ENCODE measurements at places on chromosomes 12 and 14. TPM values are rescaled to one million over a fixed set of nuclear protein-coding genes. Genes with fewer than 3 reads are reported as not detected.

RBMS2 gene
- total RNA-seq: 6.0 TPM

BEGAIN gene
- not detected for total RNA-seq

DNA sequence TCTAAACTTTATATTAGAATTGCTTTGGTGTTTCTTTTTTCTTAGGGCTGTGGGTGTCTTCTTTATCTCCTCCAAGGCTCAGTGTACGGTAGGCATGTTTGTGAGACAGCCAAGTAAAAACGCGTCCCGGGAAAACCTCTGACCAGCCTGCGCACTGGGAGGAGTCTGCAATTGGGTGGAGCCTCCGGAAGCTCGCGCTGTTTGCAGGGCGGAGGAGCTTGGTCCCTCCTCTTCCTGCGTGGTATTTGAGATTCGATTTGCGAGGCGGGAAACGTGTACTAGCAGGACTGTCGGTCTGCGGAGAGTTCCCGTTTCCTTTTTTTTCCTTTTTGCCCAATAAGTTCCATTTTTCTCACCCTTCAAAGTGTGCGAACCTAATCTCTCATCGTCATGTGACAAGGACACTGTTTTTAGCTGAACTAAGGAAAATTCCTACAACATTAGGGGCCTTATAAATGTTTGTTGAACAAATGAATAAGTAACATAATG is 182.1 kb upstream of the OTX2 start:
- H3K36me3 ChIP-seq: no peaks in the 10 kb centered on the region
- no peak for DNase-seq
- no peaks in the 10 kb centered on the region for H3K4me1 ChIP-seq
- H3K4me3 ChIP-seq: no peak overlapping the region

DNA sequence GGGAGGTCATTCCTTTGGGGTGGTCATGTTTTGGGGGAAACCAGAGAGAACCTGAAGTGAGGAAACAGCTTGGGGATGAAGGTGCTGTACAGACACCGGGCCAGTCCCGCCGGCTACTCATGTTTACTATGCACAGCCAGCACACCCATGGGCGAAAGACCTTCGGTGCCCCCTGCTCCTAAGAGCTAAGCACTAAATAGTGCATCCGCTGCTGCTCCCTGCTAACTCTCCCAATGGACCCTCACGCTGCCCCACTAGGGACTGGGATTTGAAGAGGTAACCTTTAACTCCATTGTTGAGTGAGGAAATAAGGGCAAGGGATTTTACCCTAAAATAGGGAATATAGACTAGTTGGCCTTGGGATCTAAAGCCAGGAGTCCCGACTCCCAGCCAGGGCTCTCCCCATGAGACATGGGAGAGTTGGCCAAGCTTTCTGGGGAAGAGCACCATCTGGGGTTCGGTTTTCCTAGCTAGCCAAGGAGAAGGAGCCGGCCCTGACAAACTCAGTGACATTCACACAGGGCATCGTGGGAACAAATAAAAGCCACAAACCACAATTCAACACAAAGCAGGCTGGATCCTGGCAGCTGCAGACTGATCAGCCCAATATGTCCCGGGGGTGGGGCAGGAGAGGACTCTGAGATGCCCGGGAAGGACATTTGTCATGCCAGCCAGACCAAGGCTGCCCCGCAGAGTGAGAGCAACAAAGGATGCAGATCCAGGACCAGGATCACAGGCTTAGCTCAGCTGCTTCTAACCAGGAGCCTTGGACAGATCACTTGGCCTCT is 91.7 kb downstream of the SINHCAF start:
- no peaks in the 10 kb centered on the region for H3K4me1 ChIP-seq
- H3K27me3 ChIP-seq: peaks cover 9% of the 10 kb centered on the region
- H3K36me3 ChIP-seq: no peaks in the 10 kb centered on the region
- DNase-seq: no peak
- H3K4me3 ChIP-seq: no peak overlapping the region

GRCh38 chr12:114275086-114275485 is 130.9 kb downstream of the TBX5 start:
- H3K27ac ChIP-seq: no peak overlapping the region
- no peak overlapping the region for H3K4me3 ChIP-seq
- no peaks in the 10 kb centered on the region for H3K4me1 ChIP-seq
- DNase-seq: no peak
- H3K36me3 ChIP-seq: no peaks in the 10 kb centered on the region

GRCh38 chr12:3700861-3701260 is 52.0 kb downstream of the CRACR2A start:
- no peaks in the 10 kb centered on the region for H3K27me3 ChIP-seq
- DNase-seq: no peak
- no peak overlapping the region for H3K4me3 ChIP-seq
- peaks cover 8% of the 10 kb centered on the region for H3K4me1 ChIP-seq

GRCh38 chr12:96078231-96079135 is 43.1 kb upstream of the LTA4H start:
- H3K27ac ChIP-seq: no peak overlapping the region
- no peaks in the 10 kb centered on the region for H3K27me3 ChIP-seq
- DNase-seq: no peak
- peaks cover 2% of the 10 kb centered on the region for H3K4me1 ChIP-seq
- H3K4me3 ChIP-seq: no peak overlapping the region

DNA sequence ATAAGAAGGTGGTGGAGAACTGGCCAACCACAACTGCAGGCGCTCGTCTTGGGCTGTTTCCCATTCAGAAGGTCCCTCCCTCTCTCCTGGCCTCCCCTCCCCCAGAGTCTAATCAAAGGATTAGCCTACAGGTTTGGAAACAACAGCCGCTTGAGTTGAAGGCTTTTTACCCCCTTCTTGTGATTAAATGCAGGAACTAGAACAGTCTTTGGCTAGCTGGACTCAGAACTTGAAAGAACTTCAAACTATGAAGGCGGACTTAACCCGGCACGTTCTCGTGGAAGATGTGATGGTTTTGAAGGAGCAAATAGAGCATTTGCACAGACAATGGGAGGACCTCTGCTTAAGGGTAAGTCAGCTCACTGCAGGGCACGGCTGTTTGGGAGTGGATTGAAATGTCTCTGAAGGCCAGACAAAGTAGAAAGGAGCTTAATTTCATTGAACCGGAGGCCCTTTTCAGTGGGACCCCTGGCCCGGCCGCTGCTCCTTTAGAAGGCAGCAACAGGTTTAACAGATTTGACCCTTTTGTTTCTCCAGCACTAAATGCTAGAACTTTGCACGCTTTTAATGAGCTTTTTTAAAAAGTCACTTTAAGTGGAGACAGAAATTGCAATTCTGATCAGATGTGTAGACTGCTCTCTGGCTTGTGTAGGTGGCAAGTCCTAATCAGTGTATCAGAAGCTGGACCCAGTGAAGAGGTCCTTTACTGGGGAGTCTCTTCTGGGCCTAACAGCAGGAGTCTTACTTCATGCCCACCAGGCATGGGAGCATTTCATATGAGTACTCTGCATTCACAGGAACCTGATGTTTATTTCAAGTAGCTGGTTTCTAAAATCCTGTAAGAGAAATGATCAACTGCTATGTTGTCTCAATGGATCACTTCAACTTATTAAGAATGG is 107.7 kb downstream of the ESR2 start:
- H3K27ac ChIP-seq: no peak overlapping the region
- H3K36me3 ChIP-seq: peaks cover 66% of the 10 kb centered on the region
- no peaks in the 10 kb centered on the region for H3K27me3 ChIP-seq

GRCh38 chr12:117144599-117144998 is 45.4 kb upstream of the TESC start:
- peaks cover 11% of the 10 kb centered on the region for H3K4me1 ChIP-seq
- no peaks in the 10 kb centered on the region for H3K27me3 ChIP-seq
- no peak for DNase-seq
- H3K36me3 ChIP-seq: peaks cover 22% of the 10 kb centered on the region

DNA sequence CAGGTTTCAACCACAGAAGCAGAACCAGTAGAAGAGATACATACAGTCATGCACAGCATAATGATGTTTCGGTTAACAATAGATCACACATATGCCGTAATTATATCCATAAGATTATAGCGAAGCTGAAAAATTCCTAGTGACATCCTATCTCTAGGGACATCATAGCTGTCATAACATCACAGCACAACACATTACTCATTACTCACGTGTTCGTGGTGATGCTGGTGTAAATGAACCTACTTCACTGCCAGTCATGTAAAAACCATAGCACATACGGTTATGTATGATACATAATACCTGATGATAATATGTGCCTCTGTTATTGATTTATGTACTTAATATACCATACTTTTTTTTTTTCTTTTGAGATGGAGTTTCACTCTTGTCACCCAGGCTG is 44.7 kb downstream of the KLRG1 start:
- no peak overlapping the region for H3K4me3 ChIP-seq
- no peak for DNase-seq

All from activated CD4-positive, alpha-beta T cell treated with anti-CD3 and anti-CD28 coated beads, Interleukin-2, amount 10 ng/mL, durations not matched to agents 7 days and 5 days (primary cell).